ENCODE measurements at places on chromosomes 1 and 21. TPM values are rescaled to one million over a fixed set of nuclear protein-coding genes. Genes with fewer than 3 reads are reported as not detected.

DNA sequence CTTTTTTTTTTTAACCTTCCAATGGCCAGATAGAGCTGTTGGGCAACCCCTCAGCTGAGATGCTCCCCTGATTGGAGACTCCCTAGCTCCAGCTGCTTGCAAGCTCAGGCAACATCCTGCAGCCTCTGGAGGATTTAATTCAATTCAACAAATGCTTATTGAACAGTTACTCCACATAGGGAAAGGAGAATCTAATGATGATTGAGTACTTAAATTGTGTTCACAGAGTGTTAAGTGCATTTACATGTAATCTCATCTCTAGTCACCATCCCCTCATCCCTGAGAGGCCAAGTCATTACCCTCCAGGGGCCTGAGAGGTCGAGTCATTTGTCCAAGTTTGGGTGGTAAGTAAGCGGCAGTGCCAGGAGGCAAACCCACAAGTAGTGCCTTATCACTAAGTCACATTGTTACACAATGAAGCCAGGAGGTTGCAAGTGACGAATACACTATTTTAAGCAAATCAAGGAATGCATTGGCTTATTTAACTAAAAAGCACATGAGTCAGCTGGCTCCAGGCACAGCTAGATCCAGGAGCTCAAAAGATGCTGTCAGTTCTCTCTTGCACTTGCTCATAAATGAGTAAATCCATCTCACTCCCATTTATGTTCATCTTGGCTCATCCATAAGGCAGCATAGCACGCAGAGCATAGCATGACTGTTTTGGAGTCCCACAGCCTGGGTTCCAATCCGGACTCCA is 64.3 kb downstream of the OPTC start:
- DNase-seq, result peak; percentile 93

- DNase-seq, result no peak
These were observed 582.8 kb downstream of the MATN1 start for GRCh38 chr1:30140566-30140965.

DNA sequence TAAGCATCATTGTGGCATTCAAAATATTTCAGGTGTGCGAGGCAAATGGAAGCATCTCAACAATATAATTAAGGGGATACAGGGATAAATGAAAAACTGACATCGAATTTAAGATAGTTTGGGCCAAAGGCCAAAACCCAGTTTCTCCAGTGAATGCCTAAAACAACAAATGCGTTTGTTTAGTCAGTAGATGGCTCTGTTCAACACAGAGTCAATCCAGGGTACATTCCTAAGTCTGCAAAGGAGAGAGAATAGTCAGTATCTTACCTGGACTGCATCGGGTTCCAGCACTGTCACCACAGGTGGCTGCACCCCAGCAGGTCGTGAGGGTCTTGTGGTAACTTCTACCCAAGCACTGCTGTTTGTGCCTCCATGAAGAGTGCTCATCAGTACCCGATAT is 321.1 kb downstream of the KCTD3 start:
- no peak for DNase-seq

- DNase-seq, result no peak
These were observed 35.0 kb downstream of the C21orf91 start for GRCh38 chr21:17784180-17784598.

The NR1I3 gene
- polyA plus RNA-seq, result not detected

The CD1C gene
- not detected for polyA plus RNA-seq

- DNase-seq, result no peak
These were observed 31.7 kb downstream of the RUNX3 start for GRCh38 chr1:24898152-24898908.

The MLLT11 gene
- 28.3 TPM for polyA plus RNA-seq

DNA sequence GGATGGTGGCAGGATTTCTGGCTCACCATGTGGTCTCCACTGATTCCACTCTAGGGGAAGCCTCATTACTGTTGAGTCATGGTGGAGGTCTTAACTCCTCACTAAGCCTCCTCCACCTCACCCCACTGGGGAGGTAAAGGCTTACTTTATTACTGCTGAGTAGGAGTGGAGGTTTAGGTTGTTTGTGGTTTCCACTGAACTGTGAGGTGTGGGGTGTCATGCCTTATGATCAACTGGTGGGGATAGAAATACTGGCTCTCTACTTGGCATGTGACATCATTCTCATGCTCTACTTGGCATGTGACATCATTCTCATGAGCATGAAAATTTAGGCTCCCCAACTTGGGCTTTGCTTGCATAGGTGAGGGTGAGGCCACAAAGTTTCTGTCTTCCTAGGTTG is 35.6 kb downstream of the COL6A1 start:
- DNase-seq, result no peak

DNA sequence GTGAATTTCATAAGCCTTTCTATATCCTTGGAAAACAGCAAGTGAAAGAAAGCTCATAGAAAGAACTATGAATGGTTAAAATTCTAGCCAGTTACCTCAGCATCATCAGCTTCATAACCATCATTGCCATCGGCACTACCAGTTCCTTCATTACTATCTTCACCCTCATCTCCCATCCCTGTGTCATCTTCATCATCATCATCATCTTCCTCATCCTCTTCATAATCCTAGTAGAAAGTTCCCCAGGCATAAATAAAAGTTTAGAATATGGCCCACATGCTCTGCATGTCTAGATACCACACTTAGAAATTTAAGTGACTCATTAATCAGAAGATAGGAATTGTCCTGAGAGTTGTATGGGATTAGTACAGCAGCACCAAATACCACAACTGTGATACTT is 49.0 kb downstream of the TPR start:
- DNase-seq, result no peak

- DNase-seq, result no peak
These were observed 26.6 kb downstream of the SMAP2 start for GRCh38 chr1:40399984-40400704.

The CCDC17 gene
- 0.19 TPM for polyA plus RNA-seq

- DNase-seq, result no peak
These were observed 893 bp upstream of the CFAP45 start for GRCh38 chr1:159900755-159901360.

The ATP6V0B gene
- polyA plus RNA-seq, result 130 TPM

DNA sequence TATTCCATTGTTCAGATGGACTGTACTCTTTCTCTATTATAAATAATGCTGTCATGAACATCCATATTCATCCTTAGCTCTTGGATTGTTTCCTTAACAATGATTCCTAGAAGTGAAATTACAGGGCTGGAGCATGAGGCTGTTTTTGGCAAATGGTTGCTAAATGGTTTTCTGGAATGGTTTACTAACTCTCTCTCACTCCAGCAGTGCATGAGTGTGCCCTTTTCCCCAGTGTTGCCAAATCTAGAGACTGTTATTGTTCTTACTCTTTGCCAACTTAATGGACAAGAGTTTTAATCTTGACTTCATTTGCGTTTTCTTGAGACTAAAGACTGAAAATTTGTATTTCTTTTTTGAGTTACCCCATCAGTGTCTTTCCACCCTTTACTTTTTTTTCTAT is 113.0 kb downstream of the PAPPA2 start:
- no peak for DNase-seq

DNA sequence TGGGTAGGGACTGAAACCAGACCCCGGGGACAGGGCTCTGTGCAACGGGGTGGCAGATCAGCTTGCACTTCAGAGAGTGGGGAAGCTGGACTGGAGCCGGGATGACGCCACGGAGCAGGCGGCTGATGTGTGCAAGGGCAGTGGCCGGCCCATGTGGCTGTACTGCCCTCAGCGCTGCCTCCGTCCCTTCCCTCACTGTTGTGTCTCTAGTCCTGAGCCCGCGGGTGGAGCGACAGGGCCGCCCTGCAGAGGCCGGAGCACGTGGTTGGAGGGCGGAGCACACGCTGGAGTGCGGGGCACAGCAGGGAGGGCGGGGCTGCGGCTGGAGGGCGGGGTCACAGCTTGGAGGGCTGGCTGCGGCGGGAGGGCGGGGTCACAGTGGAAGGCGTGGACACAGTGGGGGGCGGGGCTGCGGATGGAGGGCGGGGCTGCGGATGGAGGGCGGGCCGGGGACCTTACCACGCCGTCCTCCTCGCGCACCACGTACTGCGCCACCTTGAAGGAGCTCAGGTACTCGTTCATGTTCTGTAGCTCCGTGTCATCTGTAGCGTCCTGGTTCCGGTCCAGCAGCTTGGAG is 52.4 kb downstream of the CHD5 start:
- no peak for DNase-seq

The FCRL5 gene
- polyA plus RNA-seq, result not detected

The C8B gene
- polyA plus RNA-seq, result not detected

DNA sequence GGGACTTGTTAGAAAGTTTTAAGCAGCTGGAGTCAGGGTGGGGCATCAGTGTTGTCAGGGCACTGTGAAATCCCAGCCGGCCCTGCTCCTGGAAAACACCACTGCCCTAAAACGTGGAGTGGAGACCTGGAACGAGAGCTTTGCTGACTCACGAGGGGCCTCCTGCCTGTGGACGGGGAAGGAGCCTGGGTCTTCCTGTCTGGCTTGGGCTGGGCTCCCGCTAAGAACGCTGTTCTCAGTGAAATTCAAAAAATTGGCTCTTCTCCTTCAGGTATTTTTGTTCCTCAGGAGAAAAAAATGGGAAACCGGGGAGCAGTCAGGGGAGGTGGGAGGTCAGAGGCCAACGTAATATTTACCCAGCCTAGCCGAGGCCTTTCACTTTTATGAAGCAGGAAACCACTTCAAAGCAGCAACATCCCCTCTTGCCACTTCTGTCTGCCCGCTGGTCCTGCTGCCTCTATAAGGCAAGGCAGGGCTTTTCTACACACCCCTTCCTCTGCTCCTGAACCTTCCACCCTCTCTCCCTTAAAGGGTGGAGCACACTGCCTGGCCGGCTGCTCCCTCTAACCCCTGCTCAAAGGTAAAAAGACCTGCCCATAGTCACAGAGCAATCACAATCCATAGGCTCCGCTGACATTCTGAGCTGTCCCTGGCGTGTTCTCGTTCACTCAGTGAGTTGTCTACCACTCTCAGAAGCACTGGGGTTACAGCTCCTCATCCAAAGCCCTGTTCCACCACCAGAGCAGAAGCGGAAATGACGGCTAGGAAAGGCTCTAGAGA is 8.0 kb downstream of the PLXNA2 start:
- no peak for DNase-seq

The DCDC2B gene
- not detected for polyA plus RNA-seq

The PRAMEF11 gene
- polyA plus RNA-seq, result not detected

The TDRD10 gene
- polyA plus RNA-seq, result not detected

The RIMS3 gene
- polyA plus RNA-seq, result 0.33 TPM

GRCh38 chr1:157007306-157007705 is 38.2 kb downstream of the ARHGEF11 start:
- no peak for DNase-seq

The TMOD4 gene
- polyA plus RNA-seq, result not detected

The PYHIN1 gene
- not detected for polyA plus RNA-seq

- no peak for DNase-seq
These were observed 924 bp downstream of the HMCN1 start for GRCh38 chr1:185734929-185735700.

GRCh38 chr1:53619367-53620060 is 119.5 kb downstream of the GLIS1 start:
- DNase-seq, result no peak

DNA sequence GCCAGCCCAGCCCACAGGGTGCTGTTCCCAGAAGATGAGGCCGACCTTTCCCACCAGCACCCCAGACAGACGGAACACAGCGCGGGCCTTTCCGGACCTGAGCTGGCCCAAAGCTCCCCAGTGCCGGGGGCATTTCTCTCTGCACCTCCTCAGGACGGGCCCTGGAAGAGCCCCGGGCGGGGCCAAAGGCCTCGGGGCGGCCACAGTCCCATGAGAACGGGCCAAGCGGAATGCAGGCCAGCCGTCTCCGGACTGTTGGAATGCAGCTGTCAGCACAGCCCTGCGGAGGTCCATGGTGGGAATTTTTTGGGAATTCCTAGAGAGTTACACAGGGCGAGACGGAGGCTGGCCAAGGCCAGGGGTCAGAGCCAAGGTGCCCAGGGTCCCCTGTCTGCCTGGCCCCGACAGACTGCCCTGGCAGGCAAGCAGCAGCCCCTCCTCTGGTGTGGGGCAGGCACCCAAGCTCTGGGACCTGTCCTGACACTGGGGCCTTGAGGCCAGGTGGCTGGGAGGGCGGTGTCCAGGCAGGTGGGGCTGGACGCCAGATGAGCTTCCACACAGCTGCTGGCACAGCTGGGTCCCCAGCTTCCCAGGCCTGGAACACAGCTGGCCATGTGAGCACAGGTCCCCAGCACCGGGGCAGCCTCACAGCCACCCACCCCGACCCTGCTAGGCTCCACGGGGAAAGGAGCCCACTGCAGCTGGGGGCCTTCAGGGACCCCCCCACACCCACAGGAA is 63.0 kb downstream of the MEGF6 start:
- peak; percentile 24 for DNase-seq

GRCh38 chr1:209268479-209268878 is 315.0 kb upstream of the CAMK1G start:
- DNase-seq, result no peak

GRCh38 chr1:226714148-226714547 is 24.9 kb downstream of the ITPKB start:
- no peak for DNase-seq

DNA sequence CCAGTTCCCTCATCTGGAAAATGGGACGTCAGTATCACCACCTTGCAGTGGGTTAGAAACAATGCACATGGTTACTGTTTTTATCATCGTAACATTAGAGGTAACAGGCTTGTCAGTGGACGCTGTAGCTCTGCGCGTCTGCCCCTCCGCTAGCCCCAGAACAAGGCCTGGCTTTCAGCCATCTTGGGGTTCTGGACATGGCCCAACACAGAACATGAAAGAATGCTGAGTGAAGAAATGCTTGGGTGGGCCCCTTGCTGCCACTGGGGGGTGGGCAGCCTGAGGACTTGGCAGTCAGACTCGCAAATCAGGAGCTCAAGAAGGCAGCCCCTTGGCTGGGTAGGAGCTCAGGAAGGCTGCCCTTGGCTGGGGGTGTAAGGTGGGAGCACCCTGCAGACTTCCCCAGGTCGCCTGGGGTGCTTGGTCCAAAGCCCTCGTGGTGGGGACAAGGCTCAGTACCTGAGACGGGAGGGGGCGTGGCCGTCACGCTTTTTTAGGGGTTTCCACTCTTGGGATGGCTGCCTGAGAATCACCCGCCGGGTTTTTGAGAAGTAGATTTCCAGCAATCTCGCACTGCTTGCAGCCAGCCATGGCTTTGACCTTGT is 51.7 kb downstream of the SLC37A1 start:
- DNase-seq, result no peak

- DNase-seq, result no peak
These were observed 28.3 kb upstream of the PKN2 start for GRCh38 chr1:88655685-88656299.

- no peak for DNase-seq
These were observed 127.2 kb upstream of the ADAR start for GRCh38 chr1:154735061-154735803.

GRCh38 chr1:177122461-177123251 is 41.9 kb downstream of the ASTN1 start:
- no peak for DNase-seq

The RUNX3 gene
- polyA plus RNA-seq, result not detected

The NUP210L gene
- polyA plus RNA-seq, result not detected

DNA sequence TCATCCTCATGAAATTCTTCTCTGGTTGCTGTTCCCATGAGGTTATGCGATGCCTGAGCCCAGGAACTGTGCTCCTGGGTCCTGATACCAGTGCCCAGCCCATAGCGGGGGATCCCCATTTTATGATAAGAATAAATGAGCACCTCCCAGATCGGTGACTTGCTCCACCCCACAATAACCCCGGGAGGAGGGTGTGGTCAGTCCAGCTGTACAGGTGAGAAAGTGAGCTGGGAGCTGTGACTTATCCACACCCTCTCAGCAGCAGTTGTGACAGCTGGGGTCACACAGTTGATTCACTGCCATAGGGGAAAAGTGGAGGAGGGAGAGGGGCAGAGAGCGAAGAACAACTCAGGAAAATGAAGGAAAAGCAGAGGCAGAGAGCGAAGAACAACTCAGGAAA is 33.4 kb downstream of the OR2G3 start:
- no peak for DNase-seq
